Activated CD4-positive, alpha-beta T cell treated with anti-CD3 and anti-CD28 coated beads for 24 hours (primary cell): ENCODE measurements at places on chromosomes 7 and 10.
A peak's percentile ranks its signal among the peaks of the same experiment; 100 is the strongest.

DNA sequence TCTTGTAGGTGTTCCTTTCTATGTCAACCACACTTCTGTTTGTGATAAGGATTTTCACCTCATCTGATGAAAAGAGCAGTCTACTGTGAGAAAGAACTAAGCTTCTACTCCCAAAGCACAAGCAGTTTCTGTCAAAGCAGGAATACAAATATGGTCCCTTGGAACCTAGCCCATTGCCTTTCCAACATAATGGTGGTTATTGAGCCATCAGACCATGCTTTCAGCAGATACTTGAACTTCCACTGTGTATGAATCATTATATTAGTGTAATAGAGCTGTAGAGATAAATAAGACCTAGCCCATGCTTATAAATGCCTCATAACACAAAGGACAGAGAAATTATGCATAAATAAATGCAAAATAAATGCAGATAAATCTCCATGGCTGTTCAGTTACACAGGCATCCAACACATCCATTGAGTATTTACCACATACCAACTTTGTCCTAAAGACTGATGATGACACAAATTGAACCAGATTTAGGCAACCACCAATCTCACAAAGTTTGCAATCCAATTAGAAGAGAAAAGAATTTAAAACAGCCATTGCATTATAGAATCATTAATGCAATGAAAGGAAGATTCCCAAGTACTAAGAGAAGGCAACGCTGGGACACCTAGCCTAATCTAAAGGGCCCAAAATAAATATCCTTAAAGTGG, 729.4 kb upstream of the C7orf33 start:
- no peak for DNase-seq

DNA sequence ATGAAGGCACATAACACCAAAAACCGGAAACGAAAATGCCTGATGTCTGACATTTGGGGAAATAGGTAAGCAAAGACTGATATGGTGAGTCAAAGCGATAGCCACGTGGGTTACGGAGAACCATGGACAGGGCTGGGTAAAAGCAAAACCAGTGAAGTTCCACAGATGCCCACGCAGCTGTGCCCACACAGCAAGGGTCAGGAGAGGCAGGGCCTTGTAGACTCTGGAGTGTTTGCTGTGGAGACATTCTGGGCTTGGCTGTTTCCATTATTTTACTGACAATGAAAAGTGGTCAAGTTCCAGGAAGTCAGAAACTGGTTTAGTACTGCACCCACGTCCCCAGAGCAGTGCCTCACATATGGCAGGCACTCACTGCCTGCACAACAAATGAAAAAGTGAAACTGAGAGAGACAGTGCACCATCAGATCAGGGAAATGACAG, 148.7 kb downstream of the ZMYND11 start:
- DNase-seq, result peak; percentile 7

DNA sequence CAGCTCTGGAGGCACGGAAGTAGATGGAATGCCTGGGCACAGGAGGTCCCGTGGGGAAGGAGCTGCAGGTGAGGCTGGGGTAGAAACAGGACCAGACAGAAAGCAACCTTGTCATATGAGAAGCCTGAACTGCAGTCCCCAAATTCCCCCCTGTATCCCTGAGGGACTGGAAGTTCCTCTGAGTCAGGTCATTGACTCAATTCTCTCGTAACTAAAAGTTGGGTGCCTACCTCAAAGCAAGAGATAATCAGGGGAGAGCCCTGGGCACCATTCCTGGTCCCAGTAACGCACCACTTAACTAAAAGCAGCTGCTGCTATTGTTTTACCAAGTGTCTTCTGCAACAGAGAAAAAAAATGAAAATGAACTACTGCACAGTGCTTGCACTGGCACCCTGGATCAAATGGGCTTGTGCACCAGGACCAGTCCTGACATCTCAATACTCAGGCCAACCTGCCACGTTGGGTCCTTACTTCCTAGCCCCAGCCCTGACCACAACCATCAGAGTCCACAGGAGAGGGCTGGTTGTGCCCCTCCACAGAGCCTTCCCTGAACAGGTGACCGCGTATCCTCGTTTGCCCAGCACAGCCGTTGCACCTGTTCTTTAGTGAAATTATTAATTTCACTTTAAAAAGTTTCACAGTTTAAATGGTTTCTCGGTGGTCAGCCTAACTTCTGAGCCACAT, 79.3 kb downstream of the GRID1 start:
- no peak for DNase-seq

DNA sequence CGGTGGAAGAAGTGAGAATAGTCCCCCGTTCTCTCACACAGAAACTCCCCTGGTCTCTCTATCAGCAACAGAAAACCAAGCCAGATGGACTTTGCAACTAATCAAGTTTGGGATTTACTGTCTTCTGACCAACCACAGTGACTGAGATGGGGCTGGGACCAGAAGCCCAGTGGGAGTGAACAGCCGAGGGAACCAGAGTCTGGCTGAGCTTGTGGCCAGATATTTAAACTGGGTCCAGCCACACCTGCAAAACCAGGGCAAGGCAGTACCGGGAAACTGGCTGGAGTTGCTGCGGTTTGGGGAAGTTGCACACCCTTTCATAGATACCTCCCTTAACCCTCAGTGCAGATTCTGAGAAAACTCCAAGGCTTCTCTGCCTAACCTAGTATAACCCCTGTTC, 6.0 kb downstream of the GSTK1 start:
- no peak for DNase-seq

DNA sequence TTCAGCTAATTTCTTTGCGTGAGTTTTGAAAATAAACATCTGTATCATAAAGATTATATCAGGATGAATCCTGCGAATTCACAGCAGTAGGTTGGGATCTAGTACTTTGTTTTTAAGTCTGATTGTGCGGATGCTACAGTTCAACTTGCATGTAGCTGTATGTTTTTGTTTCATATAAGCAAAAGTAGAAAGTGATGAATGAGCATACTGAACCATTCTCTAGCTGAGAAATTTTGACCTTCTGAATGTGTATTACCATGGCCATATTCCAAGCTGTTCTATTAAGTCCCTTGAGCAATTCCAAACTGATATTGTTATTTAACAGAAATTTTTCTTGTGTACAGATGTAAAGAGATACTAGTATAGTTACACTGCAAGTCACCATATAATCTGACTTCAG, 358.8 kb upstream of the MEOX2 start:
- no peak for DNase-seq

DNA sequence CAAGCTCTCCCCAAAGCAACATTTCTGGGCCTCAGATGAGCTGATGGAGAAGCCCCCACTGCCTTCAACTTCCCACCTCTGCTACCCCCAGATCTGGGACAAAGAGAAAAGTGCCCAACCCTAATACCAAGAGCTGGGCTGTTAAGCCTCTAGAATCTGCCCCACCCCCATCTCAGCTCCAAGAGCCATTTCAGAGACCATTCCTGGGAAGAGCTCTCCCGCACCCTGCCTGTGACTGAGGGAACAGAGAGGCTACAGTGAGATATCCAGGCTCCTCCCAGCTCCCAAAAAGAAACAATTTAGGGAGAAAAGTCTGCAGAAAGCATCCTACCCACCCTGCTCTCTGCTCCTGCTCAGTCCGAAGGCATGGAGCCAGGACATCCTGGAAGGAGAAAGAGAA, 2.5 kb upstream of the KCNH2 start:
- no peak for DNase-seq

- DNase-seq, result no peak
Measured at GRCh38 chr7:107966711-107967110, 36.2 kb downstream of the LAMB1 start.

DNA sequence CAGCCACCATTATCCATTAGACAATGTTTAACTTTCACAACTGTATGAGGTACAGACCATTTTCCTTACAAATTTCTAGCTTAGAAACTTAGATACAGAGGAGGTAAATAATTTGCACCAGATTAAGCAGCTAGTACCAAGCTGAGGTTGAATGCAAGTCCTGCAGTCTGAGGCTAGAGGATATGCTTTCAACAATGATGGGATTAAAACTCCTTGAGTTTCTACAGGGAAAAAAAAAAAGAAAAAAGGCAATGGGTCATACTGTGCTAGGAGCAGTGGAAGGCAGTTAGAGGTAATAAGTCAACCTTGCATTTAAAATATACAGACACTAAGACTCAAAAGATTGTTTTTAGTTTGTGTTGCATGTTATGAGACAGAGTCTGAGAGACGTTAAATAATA, 86.5 kb downstream of the SEMA3A start:
- no peak for DNase-seq

GRCh38 chr10:17703706-17704105, 48.3 kb upstream of the TMEM236 start:
- no peak for DNase-seq

DNA sequence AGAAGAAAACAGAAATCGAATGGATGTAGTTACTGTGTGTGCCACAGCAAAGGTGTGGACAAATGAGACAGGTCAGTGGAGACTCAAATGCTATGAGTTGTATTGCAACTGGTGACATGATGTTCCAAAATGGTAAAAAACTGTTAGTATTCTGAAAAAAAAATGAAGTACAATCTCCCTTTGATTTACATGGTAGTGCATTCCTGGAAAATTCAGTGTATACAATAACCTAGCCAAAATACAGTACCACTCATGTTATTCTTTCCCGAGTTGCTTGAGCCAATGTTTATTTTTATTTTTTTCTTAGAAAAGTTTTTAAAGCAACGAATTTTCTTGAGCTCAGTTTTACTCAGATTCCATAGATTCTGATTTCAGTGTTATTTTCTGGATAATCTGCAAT, 47.7 kb upstream of the ODAD2 start:
- no peak for DNase-seq

GRCh38 chr7:73841689-73842066, 638 bp downstream of the METTL27 start:
- no peak for DNase-seq

GRCh38 chr10:30598105-30598776, 31.3 kb downstream of the LYZL2 start:
- DNase-seq, result no peak

DNA sequence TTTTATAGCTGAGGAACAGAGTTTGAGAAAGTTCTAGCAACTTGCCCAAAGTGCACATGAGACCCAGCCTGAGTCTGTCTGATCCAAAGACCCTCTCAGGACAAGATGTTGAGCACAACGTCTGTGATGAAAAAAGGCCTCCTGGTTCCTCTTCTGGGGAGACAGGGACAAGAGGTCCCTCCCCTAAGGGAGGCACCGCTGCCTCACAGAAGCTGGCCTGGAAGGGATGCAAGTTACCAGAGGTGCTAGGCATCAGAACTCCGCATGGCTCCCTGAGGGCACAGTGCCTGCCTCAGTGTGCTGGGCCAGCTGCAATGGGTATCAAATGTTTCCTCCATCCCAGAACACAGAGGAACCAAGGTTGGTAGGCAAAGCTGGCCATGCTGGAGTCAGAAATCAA, 302.4 kb downstream of the GRID1 start:
- no peak for DNase-seq

DNA sequence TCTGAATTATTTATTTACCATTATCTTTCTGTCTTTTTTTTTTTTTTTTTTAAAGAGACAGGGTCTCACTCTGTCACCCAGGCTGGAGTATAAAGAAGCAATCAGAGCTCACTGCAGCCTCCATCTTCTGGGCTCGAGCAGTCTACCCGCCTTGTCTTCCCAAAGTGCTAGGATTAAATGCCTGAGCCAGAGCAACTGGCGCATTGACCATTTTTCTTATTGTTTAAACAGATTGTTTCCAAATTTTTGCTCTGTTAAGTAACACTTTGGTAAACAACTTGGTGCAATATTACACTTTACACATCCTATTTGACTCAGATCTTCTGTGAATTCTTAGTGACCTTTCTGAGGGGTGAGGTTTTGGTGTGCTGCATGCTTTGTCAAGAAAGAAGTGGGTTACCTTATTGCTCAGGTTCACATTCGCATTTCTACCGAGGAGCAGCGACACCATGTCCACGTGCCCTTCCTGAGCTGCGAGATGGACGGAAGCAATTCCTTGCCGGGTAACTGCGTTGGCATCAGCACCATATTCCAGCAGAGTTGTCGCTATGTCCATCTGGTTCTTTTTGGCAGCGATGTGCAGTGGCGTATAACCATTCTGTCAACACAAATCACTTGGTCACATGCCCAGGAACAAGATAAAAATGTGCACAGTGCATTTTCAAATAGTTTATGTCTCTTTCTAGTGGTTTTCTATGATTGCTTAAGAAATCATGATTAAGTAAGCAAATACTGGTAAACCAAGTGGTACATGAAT, 203.2 kb downstream of the ANK3 start:
- DNase-seq, result no peak

- peak; percentile 89 for DNase-seq
Measured at GRCh38 chr10:87861953-87862678, 1.2 kb downstream of the KLLN start.

DNA sequence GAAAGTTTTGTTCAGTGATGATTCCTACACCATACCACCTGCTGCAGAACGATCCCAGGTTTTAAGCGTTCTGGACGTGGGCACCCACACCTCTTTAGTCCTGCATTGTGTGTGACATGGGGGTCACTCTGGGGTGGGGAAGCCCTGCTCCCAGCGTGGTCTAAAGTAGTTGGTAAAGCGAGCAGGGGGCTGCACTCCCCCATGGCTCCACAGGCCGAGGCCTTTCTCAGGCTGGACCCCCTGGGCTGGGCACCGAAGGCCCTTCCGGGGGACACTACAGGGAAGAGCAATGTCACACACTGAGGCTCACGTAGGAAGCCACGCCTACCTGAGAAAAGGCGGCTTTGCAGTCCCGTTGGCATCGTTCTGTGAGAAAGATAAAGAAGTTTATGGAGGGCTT, 12.3 kb downstream of the BRI3 start:
- DNase-seq, result no peak

GRCh38 chr7:154579711-154580110, 423.2 kb downstream of the PAXIP1 start:
- no peak for DNase-seq

DNA sequence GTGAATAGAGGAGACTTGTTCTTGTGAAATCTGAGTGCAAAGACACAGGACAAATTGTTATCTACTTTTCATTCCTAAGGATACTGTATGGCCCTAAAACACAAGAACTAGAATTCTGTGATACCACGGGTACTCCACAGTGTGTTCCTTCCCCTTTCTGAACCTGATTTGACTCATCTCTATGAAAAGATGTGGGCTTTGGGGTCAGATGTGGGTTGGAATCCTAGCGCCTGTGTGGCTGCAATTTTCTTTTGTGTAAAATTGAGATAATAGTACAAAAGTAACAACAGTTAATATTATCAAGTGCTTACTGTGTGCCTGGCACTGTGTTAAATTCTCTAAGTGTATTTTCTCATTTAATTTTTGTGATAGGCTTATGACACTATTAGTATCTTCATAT, 8.1 kb downstream of the SRGN start:
- DNase-seq, result no peak

- DNase-seq, result no peak
Measured at GRCh38 chr7:32958046-32959025, 1.1 kb downstream of the FKBP9 start.
